ENCODE measurements at places on chromosomes 12 and 14. TPM values are rescaled to one million over a fixed set of nuclear protein-coding genes. Genes with fewer than 3 reads are reported as not detected.

DNA sequence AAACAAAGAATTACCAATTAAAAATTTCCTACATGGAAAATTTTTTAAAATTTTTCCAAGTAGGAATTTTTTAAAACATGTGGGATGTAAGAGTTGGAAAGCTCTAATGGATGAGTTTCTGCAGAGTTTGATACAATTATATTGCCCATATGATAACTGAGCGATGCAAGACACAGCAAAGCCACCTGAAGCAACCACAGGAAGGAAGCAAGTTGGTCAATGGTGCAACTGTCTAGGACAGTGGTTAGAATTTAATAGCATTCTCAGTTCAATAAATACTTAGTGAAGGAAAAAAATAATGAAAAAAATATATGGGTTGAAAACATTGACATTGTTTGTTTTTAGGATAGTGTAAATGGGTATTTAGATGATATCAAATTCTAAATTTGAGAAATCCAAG lies 178.6 kb upstream of the GARIN2 start:
- no peaks in the 10 kb centered on the region for H3K4me1 ChIP-seq
- H3K27me3 ChIP-seq: no peaks in the 10 kb centered on the region
- no peak overlapping the region for H3K27ac ChIP-seq
- no peak for DNase-seq

- H3K4me1 ChIP-seq: peaks cover 12% of the 10 kb centered on the region
- peak overlapping the region; percentile 76 for H3K27ac ChIP-seq
- no peaks in the 10 kb centered on the region for H3K36me3 ChIP-seq
- H3K27me3 ChIP-seq: peaks cover 55% of the 10 kb centered on the region
- H3K4me3 ChIP-seq: peak overlapping the region; percentile 64
Observed at GRCh38 chr14:24365600-24366412, 2.2 kb upstream of the NFATC4 start.

- no peak overlapping the region for H3K4me3 ChIP-seq
- no peak for DNase-seq
- H3K36me3 ChIP-seq: no peaks in the 10 kb centered on the region
- no peaks in the 10 kb centered on the region for H3K27me3 ChIP-seq
- no peak overlapping the region for H3K27ac ChIP-seq
Observed at GRCh38 chr14:99744873-99745224, 48.4 kb upstream of the EML1 start.

- no peaks in the 10 kb centered on the region for H3K27me3 ChIP-seq
- no peak overlapping the region for H3K4me3 ChIP-seq
- H3K36me3 ChIP-seq: no peaks in the 10 kb centered on the region
- no peak for DNase-seq
Observed at GRCh38 chr14:74407021-74407800, 18.8 kb downstream of the SYNDIG1L start.

DNA sequence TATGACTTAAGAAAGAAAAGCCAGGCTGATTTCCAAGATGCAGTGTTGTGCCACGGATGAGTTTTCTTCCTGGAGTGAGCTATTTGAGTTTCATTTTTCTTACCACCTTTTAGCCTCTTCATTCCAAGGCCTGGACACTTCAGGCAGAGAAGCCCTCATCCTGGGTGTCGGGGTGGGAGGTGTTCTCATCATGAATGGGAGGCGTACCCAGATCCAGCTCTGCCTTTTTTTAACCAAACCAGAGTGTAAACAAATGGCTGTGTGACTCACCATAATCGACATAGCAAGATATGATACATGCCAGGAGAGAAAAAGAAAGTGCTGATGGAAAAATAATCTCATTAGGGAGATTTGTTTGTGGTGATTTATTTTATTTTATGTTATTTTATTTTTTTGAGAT lies 79.9 kb downstream of the ARF6 start:
- H3K4me3 ChIP-seq: peak overlapping the region; percentile 35
- no peaks in the 10 kb centered on the region for H3K27me3 ChIP-seq
- H3K27ac ChIP-seq: peak overlapping the region; percentile 73

GRCh38 chr12:99772274-99772673 lies 124.7 kb downstream of the GARIN6 start:
- H3K4me1 ChIP-seq: no peaks in the 10 kb centered on the region
- no peak for DNase-seq
- no peak overlapping the region for H3K27ac ChIP-seq
- H3K27me3 ChIP-seq: no peaks in the 10 kb centered on the region
- no peaks in the 10 kb centered on the region for H3K36me3 ChIP-seq

GRCh38 chr14:102779084-102779462 lies 1.8 kb downstream of the TRAF3 start:
- no peak overlapping the region for H3K4me3 ChIP-seq
- no peak for DNase-seq
- H3K4me1 ChIP-seq: peaks cover 12% of the 10 kb centered on the region
- H3K27ac ChIP-seq: no peak overlapping the region
- H3K36me3 ChIP-seq: no peaks in the 10 kb centered on the region
- H3K27me3 ChIP-seq: no peaks in the 10 kb centered on the region

GRCh38 chr14:104688505-104689108 lies 811 bp upstream of the INF2 start:
- peak overlapping the region; percentile 94 for H3K27ac ChIP-seq
- H3K4me3 ChIP-seq: peak overlapping the region; percentile 91
- no peaks in the 10 kb centered on the region for H3K36me3 ChIP-seq
- peaks cover 37% of the 10 kb centered on the region for H3K4me1 ChIP-seq
- peak; percentile 74 for DNase-seq
- no peaks in the 10 kb centered on the region for H3K27me3 ChIP-seq

DNA sequence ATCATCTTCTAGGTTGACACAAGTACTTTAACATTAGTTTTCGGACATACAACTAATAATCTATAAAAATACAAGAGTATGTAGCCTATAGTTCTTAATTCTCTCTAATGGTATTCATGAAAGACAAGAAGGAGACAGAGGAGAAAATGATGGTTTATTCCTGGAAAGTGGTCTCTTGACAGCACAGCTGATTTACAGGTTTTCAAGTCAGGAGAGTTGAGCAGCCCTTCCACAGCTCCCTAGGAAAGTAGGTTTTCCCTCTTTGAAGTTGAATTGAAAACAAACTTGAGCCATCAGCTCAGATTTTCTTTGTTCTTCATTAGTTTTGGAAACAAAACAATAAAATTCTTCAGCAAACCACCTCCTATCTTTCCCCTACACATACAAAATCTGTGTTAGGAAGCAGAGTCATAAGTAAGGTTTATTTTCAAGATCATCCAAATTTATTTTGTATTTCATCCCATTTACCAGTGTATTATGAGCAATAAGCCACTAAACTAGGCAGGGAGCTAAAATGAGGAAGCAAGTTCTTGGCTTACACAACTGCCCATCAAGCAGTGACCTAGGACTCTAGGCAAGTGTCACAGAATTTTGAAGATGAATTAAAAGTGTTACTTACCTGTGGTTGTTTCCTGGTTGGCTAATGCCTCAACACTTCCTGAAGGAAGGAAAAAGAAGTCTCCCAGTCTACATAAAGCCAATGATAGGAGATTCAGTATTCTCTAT lies 357.0 kb downstream of the BCAT1 start:
- no peak overlapping the region for H3K4me3 ChIP-seq
- no peak overlapping the region for H3K27ac ChIP-seq
- DNase-seq: no peak

- no peaks in the 10 kb centered on the region for H3K27me3 ChIP-seq
- peak overlapping the region; percentile 85 for H3K27ac ChIP-seq
- no peak for DNase-seq
- peak overlapping the region; percentile 81 for H3K4me3 ChIP-seq
Observed at GRCh38 chr14:88562532-88562830, 356 bp upstream of the ZC3H14 start.

- H3K27me3 ChIP-seq: no peaks in the 10 kb centered on the region
- peak overlapping the region; percentile 5 for H3K27ac ChIP-seq
- H3K4me3 ChIP-seq: no peak overlapping the region
- H3K4me1 ChIP-seq: peaks cover 13% of the 10 kb centered on the region
- DNase-seq: peak; percentile 21
Observed at GRCh38 chr12:68358532-68359485, 26.6 kb upstream of the MDM1 start.

DNA sequence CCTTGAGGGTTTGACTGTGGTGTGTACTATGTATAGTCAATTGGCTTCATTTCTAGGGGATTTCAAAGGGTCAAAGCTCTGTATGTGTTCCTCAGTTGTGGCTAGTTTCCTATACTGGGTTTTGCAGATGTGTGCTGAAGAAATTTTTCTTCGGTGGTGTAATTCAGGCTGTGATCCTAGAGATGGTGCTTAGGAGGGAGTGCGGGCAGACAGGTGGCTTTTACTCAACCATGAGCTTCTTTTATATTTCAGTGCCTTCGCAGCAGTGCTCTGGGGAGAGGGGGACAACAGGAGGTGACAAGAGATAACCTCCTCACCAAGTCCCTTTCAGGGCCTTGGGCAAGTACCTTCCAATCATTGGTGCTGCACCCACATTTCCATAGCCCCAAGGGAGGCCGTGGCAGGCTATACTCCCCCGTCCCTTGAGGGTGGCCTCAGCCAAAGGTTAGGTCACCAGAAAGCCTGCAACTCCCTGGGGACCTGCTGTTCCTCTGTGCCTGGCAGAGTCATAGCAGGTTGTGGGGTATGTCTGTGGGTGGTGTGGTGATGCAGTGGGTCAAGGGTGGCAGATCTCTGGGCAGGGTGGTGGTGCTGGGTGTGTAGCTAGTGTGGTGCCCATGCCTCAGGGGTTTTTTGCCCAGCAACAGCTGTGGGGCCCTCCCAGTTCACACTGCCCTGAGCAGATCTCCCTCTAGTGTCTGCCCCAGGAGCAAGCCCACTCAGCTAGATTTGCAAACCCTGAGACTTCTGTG lies 37.0 kb upstream of the TMX1 start:
- no peak overlapping the region for H3K27ac ChIP-seq
- no peaks in the 10 kb centered on the region for H3K4me1 ChIP-seq
- no peaks in the 10 kb centered on the region for H3K27me3 ChIP-seq
- H3K4me3 ChIP-seq: no peak overlapping the region

PRPF39 gene
- total RNA-seq: 32.4 TPM

IFNG-AS1 gene
- total RNA-seq: 0.21 TPM

SLC25A21 gene
- 0.37 TPM for total RNA-seq

IRAK3 gene
- 3.6 TPM for total RNA-seq
